ENCODE measurements at places on chromosomes 6 and 20.

GRCh38 chr20:56359212-56360132 is 698 bp downstream of the FAM210B start:
- no peak for DNase-seq

DNA sequence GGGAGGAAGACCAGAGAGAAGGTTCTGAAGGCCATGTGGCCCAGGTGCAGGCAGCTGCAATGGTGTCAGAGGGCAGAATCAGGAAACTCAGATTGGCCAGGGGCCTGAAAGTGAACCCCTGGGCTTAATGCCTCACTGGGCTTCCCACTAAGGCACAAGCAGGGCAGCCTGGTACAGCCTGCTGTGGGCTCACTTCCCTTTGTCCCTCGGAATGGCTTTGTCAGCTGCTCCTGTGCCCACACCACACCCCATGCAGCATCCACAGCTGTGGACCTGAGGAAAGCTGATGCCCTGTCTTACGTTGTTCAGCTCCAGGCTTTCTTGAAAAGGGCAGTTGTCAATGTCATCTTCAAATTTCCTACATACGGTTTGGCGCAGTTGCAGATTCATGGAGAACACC is 2.4 kb downstream of the CST9 start:
- DNase-seq, result no peak

- DNase-seq, result no peak
Observed at GRCh38 chr20:59469267-59470252, 134.8 kb upstream of the PHACTR3 start.

- no peak for DNase-seq
Observed at GRCh38 chr6:113328886-113329381, 528.2 kb upstream of the MARCKS start.

GRCh38 chr6:25448965-25449538 is 169.9 kb downstream of the CARMIL1 start:
- DNase-seq, result no peak

- no peak for DNase-seq
Observed at GRCh38 chr6:133359256-133359655, 118.1 kb downstream of the EYA4 start.

- no peak for DNase-seq
Observed at GRCh38 chr6:164478426-164478825, 831.0 kb downstream of the C6orf118 start.

Measured in stimulated activated CD4-positive, alpha-beta T cell treated with anti-CD3 and anti-CD28 coated beads, Interleukin-2, amount 100 ng/mL, for 4 hours (primary cell).